Kidney (tissue), 22 donors: ENCODE measurements at places on chromosomes 2 and 18.

- peak; percentile 6 for DNase-seq
These were observed 23.0 kb downstream of the SERTAD2 start for GRCh38 chr2:64630752-64631151.

GRCh38 chr2:46142546-46143428, 154.4 kb upstream of the EPAS1 start:
- DNase-seq = no peak

GRCh38 chr18:40976050-40976449, 979.0 kb upstream of the PIK3C3 start:
- no peak for DNase-seq

DNA sequence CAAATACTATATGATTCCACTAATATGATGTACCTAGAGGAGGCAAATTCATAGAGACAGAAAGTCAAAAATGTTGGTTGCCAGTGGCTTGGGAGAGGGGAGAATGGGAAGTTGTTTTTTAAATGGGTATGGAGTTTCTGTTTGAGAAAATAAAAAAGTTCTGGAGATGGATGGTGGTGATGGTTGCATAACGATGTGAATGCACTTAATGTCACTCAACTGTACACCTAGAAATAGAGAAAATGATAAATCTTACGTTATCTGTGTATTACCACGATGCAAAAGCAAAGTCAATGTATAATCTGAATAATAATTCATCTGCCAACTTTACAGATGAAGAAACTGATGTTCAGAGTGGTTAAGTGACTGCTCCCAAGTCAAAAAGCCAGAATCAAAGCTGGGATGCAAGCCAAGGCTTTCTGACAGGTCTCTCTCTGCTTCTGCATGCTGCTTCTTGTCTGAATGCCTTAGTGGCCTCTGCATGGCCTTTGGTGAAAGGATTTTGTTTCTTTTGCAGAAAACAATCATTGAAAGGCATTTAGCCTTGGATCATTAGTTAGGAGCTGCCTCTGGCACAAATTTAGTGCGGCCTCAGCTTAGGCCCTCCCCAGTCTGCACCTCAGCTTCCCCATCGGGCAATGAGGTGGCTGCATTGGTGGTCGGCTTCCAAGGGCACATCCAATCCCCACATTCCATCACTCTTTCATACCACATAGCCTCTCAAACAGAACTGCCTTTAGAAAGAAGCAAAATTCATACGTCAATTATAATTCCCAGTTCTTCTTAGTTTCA, 46.5 kb upstream of the MYCN start:
- DNase-seq = no peak

- no peak for DNase-seq
These were observed 156.1 kb downstream of the MSH2 start for GRCh38 chr2:47558768-47559684.

DNA sequence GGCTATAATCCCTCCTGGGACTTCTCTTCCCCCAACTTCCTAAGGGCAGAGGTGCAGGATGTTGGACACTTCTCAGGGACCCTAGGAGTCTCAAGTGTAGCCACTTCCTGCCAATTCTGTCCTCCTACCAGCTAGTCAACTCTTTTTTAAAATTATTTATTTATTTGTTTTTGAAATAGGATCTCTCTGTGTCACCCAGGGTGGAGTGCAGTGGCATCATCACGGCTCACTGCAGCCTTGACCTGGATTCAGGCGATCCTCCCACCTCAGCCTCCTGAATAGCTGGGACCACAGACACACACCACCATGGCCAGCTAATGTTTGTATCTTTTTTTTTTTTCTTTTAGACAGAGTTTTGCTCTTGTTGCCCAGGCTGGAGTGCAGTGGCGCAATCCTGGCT, 11.5 kb downstream of the SFTPB start:
- DNase-seq = no peak

DNA sequence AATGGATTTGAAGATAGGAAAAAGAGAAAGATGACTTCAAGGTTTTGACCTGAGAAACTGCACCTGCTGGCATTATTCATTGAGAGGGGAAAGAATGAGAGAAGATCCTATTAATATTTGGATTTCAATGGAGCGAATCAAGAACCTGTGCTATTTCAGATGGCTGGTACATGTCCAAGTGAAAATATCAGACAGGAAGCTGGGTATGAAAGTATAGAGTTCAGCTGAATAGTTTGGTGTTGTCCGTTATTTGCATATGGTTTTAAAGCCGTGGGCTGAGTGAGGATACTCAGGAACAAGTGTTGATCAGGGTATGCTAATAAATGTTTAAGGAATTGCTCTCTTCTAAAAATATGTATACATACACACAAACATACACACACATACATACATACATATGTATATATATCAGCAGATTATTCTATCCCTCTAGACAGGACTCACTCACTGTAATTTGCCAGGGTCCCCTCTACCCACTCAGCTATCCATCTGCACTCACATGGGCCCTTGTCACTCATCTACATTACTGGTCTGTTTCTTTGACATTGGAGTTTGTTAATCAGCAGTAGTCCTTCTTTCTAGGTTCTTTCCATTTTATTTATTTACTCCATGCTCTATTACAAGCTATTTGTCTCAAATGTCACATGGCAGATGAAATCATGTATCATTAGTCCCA, 33.9 kb upstream of the IKZF2 start:
- no peak for DNase-seq
